B cell (primary cell): ENCODE measurements at places on chromosomes 12 and 14. TPM values are rescaled to one million over a fixed set of nuclear protein-coding genes. Genes with fewer than 3 reads are reported as not detected.
A peak's percentile ranks its signal among the peaks of the same experiment; 100 is the strongest.

- no peak for DNase-seq
These were observed 13.5 kb upstream of the ASIC1 start for GRCh38 chr12:50043854-50044253.

Gene LALBA
- not detected in 2 replicates for total RNA-seq

DNA sequence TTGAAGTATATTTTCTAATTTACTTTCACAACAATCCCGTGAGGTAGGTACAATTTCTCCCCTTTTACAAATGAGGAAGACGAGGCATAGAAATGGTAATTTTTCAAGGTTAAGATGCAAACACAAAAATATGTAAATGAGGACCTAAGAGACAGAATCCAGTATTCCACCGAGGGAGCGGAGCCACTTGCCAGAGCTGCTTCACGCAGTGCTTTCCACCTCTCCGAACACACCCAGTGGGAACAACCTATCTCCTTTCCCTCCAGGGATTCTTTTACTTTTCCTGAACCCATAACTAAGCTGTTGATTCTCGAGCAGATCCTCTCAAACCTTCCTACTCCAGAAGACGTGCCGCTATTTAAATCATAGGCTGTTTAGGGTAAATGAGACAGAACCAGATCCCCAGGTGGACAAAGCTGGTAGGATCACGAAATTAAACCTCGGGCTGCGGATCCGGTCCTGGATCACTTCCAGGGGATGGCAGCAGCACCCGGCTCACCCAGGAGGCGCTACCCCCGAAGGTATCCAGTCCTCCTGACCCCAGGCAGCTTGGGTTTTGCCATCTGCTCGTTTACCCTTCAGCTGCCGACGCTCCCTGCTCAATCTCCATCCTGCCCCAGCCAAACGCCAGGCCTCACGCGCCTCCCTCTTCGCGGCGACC lies 1.5 kb downstream of the DDHD1 start:
- DNase-seq = peak; percentile 58

- DNase-seq = no peak
These were observed 1.2 kb downstream of the CDK2AP1 start for GRCh38 chr12:123270214-123271000.

GRCh38 chr14:53328841-53329240 lies 175.7 kb upstream of the DDHD1 start:
- no peak for DNase-seq
